Trophoblast cell (in vitro differentiated cells and primary cell): ENCODE measurements at places on chromosomes 5 and 9.

DNA sequence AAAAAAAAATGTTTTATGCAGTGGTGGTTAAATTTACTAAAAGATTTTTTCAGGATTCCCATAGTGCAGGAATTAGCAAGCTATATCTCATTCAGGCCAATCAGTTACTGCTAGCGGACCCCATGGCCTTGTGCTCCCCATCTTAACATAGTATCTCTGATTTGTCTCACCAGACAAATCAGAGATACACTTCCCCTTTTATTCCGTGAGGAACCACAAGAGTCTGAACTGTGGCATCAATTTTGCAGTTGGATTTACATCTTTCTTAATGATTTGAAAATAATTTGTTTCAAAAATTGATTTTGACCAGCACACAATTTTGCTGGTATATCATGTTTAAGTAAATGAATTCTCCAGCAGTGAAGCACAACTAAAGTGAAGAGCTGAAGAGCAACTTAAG, 17.9 kb downstream of the ITGA1 start:
- no peak for DNase-seq

GRCh38 chr5:85052826-85053225, 668.1 kb upstream of the EDIL3 start:
- no peak for DNase-seq

DNA sequence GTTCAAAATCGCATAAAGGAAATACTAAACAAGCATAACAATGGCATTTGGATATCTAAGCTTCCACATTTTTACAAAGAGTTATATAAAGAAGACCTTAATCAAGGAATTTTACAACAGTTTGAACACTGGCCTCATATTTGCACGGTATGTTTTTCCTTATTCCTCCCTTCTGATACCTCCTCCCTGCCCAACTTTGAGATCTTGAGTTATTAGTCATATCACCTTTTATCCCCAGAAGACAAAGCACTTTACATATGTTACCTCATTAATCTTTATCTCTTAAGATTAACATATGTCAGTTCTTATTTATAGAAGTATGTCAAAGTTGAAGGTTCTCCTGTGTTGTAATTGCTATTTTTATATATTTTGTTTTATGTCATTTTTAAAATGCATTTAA, 29.8 kb downstream of the TDRD7 start:
- DNase-seq = no peak

- DNase-seq = no peak
Measured at GRCh38 chr5:10031817-10032216, 217.9 kb downstream of the ATPSCKMT start.

DNA sequence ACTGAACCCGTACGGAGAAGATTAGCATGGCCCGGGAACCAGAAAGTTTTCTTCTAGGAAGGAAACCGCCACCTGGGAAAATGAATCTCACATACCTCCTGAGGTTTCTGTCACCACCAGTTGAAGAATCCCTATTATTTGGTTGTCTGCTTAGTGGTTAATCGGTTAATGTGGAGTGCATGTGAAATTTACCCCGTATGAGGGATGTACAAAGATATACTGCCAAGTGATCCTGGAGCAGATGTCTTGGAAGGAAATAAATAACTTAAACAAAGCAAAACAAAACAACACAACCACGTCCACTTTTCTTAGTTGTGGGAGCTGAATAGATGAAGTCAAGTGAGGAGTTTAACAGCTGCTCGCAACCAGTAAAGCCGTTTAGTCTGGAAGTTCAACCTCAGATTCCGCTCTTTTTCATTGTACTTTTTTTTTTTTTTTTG, 3.8 kb downstream of the DMRT2 start:
- no peak for DNase-seq

DNA sequence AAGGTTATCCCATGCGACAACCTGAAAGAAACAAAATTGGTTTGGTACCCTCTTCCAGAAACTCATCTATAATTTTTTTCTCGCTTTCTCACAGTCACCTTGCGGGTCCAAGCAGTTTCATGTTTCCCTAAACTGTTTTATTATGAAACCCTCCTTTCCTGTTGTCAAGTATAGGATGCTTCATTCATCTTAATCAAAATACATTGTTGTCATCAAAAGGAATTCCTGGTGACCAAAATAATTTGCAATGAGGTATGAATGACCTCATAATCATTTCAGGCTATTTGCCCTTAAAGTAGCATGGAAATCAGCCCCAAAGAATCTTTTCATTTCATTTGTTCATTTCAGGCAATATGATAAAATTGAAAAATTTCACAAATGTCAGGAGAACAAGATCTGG, 503.0 kb downstream of the SPATA31D1 start:
- no peak for DNase-seq

DNA sequence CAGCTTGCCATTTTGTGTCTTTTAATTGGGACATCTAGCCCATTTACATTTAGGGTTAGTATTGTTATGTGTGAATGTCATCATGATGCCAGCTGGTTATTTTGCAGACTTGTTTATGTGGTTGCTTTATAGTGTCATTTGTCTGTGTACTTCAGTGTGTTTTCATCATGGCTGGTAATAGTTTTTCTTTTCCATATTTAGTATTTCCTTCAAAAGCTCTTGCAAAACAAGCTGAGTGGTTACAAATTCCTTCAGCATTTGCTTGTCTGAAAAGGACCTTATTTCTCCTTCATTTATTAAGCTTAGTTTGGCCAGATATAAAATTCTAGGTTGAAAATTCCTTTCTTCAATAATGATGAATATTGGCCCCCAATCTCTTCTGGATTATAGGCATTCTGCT, 28.5 kb upstream of the TNFSF15 start:
- DNase-seq = no peak

DNA sequence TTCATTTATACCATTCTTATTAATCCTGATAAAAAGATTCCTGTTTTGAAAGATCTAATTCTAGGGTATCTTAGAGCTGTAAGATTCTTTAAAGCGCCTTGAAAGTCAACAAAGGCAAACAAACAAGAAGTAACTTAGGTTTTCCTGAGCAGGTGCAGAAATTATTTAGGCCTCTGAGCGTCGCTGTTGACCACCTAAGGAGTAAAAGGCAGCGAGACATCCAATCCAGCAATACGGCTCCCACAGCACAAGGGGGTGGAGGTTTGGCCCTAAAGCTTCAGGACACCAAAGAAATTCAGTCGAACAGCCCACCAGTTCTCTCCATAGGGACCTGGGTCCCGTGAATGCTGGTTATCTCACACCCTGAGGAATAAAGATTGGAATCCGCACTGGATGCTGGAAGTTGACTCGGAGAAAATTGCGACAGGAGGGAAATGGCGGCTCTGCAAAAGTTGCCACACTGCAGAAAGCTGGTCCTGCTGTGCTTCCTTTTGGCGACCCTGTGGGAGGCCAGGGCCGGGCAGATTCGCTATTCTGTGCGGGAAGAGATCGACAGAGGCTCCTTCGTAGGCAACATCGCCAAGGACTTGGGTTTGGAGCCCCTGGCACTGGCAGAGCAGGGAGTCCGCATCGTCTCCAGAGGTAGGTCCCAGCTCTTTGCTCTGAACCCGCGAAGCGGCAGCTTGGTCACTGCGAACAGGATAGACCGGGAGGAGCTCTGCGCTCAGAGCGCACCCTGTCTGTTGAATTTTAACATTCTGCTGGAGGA, at the start of gene PCDHGA2:
TSS of gene PCDHGA2 (plus strand) at position 223 of the 769 bp plus-strand sequence.
- no peak for DNase-seq

DNA sequence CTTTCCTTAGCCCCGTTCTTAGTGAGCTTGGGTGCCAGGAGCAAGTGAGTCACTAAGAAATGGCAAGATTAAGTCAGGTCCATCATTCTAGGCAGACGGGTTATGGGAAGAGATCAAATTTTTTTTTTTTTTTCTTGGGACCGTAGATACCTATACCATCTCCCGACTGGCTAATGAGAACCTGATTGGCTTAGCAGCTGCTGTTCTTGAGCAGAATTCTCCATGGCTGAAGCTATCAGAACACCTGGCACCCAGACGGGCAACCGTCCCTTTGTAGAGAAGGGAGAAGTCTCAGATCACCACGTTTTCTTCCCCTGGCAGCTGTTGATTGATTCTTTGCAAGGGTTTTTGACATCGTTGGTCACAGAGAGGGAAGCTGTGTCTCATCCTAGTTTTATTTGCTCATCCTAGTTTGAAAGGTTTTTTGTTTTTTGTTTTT, 78.6 kb downstream of the AOPEP start:
- DNase-seq = no peak

DNA sequence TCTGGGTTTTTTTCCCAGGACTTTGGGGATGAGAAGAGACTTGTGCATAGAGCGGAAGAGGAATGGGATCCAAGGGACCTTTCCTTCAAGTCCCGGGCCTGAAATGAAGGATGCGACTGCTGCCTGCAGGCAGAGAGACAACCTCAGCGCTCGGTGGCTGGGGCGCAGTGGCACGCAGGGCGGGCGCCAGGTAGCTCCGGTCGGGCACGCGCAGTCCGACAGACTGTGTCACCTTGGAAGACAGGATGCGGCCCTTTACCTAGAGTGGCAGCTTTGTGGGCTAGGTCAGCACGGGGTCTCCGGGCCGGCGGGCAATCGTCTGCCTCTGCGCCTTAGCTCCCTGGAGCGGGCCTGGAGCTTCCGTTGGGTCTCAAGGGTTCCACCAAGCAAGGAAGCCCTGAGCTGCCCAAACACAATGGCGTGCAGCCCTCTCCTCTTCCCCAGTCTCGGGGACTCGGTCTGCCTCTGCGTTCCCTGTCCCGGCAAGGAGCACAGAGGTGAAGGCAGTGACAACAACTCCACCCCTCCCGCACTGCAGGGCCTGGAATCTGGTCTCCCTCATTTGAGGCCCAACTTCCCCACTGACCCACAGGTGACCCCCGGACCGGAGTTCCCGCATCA, 6.0 kb downstream of the BARX1 start:
- no peak for DNase-seq

GRCh38 chr5:158903006-158903405, 196.7 kb downstream of the EBF1 start:
- DNase-seq = no peak

GRCh38 chr5:56585999-56586691, 229.2 kb upstream of the MAP3K1 start:
- DNase-seq = no peak
